ENCODE measurements at places on chromosomes 6 and 20.
A peak's percentile ranks its signal among the peaks of the same experiment; 100 is the strongest.

DNA sequence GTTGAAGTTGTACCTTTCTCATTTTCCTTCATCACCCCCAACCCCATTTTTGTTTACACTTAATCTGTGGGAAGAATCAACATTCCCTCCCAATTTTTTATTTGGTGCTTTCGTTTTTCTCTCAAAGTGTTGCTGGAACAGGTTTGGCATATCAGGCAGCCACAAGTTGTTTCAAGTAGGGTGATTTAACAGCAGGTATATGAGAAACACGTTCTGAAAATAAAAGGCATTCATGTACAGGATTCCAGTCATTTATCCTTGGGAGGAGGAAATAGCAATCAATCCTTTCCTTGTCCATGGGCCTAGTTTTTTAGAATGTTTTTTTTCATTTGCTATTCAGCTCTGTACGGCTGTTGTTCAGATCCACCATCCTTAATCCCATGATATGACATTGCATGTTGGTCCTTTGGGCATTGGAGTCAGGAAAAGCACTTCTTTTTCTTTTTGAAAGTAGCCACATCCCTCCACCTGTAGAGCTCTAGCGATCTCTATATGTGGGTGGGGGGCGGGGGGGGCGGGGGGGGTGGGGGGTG, 120.2 kb downstream of the JARID2 start:
- no peak for DNase-seq

DNA sequence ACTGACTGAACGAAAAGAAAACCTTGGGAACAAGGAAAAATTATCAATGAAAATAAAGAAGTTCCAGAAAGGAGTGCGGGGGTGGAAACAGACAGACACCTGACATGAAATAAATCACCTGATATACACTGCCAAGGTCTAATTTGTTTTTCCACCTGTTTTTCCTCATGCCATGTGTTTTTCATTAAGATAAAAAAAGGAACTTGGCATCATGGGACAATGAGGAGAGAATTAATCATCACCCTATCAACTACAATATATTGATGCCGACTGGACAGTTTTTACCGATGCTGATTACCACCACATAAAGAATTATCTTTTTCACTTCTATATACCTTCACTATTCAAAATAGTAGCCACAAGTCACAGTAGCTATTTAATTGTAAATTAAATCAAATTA, 233.2 kb downstream of the ARHGAP18 start:
- DNase-seq: no peak

DNA sequence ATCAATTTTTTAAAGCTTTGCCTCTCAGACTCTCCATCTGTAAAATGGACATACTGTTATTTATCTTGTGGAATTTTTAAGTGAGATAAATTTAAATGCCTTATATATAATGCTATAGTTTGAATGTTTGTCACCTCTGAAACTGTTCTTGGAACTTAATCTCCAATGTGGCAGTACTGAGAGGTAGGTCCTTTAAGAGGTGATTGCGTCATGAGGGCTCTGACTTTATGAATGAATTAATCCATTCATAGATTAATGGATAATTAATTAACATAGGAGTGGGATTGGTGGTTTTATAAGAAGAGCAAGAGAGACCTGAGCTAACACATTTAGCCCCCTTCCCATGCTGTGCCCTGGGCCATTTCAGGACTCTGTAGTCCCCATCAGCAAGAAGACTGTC, 326.3 kb upstream of the TSHZ2 start:
- no peak for DNase-seq

DNA sequence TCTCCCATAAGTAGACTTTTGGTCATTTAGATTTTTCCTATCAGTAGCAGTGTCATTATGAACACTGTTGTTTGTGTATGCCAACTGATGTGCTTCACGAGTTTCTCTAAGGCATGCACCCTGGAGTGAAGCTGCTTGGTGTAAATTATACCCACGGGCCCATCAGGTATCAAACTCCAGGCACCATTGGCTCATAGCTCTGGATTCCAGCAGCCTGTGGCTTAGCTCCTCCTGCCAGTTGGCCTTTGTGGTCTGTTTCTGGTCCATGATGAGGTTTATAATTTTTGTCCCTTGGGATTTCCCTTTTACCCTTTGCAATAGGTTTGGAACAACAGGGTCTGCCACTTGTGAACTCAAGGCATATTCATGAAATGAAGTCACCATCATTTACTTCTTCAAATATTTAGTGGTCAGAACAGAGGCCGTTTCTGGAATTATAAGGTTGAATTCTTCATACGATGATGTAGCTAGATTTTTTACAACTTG, 350.5 kb downstream of the PRL start:
- DNase-seq: peak; percentile 82

DNA sequence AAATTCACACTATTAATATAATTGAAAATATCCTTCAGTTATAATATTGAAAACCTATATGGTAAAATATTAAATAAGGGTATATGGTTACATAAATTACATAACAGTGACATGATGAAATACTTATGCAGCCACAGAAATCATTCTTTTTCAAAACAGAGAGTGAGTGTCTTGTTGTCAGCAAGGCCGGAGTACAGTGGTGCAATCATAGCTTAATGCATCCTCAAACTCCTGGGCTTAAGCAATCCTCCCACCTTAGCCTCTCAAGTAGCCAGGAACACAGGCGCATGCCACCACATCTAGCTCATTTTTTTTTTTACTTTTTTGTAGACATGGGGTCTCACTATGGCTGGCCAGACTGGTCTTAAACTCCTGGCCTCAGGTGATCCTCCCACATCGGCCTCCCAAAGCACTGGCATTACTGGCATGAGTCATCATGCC, 40.4 kb downstream of the FAM8A1 start:
- no peak for DNase-seq

DNA sequence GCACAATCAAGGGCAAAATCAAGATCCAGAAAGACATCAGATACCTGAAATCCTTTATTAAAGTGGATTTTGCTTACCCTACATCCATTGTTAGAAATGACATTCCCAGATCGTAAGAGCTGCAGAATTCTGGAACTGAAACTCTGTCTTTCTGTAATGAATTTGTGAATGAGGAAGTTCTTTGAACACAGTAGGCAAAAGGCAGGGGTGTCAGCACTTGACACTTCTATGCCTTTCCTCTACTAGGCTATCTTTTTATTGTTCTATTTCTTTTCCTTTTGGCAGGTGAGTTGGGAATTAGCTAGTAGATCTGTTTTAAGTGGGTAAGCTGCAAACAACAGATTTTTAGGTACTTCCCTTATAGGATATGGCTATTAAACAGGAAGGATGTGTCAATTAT, 126.3 kb downstream of the CARMIL1 start:
- DNase-seq: no peak

- no peak for DNase-seq
Observed at GRCh38 chr6:43274916-43275597, 23.0 kb upstream of the SLC22A7 start.

DNA sequence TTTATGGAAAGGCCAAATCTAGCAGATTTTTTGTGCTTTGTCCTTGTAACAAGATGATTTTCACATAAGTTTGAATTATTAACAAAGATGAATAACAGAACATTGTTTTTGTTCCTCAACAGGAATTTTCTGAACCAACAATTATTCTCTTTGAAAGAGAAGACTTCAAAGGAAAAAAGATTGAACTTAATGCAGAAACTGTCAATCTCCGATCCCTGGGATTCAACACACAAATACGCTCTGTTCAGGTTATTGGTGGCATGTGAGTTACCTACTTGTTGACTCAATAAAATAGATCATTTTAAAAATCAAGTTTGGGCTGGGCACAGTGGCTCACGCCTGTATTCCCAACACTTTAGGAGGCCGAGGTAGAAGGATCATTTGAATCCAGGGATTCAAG, 70.9 kb downstream of the RTN4IP1 start:
- no peak for DNase-seq

DNA sequence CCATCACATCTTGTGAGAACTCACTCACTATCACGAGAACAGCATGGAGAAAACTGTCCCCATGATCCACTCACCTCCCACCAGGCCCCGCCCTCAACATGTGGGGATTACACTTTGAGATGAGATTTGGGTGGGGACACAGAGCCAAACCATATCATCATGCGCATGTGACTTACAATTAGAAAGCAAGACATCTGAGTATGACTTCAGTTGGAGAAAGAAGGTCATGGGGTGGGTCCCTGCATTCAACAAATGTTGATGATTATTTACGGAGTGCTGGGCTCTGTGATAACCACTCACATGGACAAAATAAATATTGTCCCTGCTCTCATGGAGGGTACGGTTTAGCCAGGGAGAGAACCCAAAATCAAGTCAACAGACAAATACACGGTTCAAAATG, 37.9 kb downstream of the VSTM2L start:
- no peak for DNase-seq

Measured in RPMI7951 (cell line).